Activated CD4-positive, alpha-beta T cell treated with anti-CD3 and anti-CD28 coated beads, Interleukin-2, Interleukin-4, amounts not matched to agents 100 ng/mL and 50 ng/mL, durations not matched to agents 16 hours and 8 hours (primary cell): ENCODE measurements at places on chromosomes 5 and 9.

- DNase-seq: no peak
Observed at GRCh38 chr5:154071799-154072413, 33.1 kb downstream of the MFAP3 start.

- peak; percentile 25 for DNase-seq
Observed at GRCh38 chr5:55308254-55308836, 556 bp downstream of the MTREX start.

GRCh38 chr5:158899792-158900191 is 199.9 kb downstream of the EBF1 start:
- DNase-seq: no peak

DNA sequence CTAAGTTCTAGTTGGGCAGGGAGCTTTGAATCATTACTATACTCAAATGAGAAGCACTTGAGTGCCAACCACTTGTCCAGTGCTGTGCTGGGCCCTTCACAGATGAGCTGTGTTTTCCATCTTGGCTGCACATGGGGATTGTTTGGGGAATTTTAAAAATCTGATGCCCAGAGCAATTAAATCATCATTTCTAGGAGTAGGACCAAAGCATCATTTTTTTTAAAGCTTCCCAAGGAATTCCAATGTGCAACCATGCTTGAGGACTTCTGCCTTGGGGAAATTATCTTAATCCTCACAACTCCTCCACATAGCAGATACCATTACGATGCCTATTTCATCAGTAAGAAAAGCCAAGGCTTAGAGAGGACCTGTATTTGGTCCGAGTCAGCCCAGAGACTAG is 131.4 kb downstream of the TMEM174 start:
- no peak for DNase-seq

- no peak for DNase-seq
Observed at GRCh38 chr9:97419309-97419867, 7.5 kb downstream of the TDRD7 start.

DNA sequence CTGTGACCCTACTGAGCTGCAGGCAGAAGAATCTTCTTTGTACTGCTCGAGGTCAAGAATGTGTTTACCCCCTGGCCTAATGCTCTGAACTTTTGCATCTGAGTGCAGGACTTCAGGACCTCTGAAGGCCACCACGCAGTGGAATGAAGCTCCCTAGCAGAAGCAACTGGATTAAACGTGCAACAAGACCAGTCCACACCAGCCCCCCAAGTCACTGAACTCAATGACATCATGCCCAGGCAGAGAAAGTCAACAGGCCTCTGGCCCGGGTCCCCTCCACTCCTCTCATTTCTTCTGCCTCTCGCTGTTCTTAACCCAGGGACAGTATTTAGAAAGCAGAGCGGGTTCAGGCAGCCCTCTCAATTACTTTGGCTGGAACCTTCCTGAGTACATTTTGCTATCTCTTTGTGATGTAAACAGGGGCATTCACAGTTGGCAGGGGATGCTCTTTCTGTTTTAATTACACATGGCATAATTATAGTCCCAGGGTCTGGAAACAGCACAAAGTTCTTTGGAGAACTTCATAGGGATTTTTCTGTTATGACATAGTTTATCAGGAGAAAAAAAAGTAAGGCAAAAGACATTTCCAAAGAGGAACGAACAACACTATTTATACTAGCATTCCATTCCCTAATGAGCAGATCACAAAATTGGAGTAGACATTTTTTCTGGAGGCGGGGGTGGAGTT is 108.2 kb upstream of the SPATA31D4 start:
- no peak for DNase-seq
